ENCODE measurements at places on chromosomes 16 and 17.

DNA sequence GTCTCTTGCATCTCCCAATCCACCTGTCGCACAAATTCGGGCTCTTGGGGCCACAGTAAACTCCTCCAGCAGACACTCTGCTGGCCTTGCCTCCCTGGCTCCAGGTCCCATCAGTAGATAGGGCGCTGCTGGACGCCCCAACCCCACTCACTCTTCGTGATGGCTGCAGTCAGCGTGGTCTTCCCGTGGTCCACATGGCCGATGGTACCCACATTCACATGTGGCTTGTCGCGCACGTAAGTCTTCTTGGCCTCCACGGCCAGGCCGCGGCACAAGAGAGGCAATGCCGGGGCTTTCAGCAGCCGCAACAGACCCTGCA, 428 bp downstream of the TUFM start:
- DNase-seq: no peak

- no peak for DNase-seq
Observed at GRCh38 chr17:35167046-35167445, 19.4 kb downstream of the UNC45B start.

DNA sequence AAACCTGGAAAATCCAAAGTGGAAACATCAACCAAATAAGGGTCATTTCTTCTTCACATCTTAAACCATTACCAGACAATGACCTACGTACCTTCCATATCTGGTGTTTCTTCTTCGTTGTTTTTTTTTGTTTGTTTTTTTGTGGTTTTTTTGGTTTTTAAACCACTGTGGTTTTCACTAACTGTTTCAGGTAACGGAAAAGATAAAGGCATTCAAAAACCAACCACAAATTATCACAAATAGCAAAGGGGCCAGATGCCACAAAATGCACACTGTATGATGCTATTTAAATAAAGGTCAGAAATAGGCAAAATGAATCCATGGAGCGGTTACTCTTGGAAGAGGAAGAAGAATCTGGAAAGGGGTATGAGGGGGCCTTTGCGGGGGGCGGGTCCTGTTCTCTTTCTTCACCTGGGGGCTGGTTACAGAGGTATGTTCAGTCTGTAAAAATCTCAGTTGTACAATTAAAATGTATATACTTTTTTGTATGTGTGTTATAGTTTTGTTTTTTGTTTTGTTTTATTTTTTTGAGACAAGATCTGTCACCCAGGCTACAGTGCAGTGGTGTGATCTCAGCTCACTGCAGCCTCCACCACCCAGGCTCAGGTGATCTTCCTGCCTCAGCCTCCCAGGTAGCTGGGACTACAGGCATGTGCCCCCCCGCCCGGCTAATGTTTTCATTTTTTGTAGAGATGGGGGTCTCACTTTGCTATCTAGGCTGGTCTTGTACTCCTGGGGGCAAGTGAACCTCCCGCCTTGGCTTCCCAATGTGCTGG, 29.6 kb downstream of the LITAF start:
- no peak for DNase-seq

- no peak for DNase-seq
Observed at GRCh38 chr17:8753976-8754440, 4.3 kb downstream of the SPDYE4 start.

DNA sequence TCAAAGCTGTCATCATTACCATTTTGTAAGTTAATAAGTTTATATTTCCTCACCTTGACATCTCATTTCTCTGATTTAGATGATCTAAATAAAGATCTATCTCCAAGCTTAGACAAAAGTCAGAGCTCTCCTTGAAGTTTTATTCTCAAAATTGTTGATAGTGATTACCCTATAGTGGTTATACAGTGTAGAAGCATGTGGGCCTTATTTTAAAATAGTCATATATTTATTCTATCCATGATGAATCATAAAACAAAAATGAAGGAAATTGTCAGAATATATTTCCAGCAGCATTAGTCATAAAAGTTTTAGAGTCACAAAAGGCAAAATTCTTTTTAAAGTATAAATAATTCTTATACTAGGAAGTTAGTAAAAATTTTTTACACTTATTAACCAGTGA, 49.0 kb downstream of the RHOT1 start:
- DNase-seq: no peak

GRCh38 chr17:15456972-15457722, 10.3 kb downstream of the CDRT4 start:
- no peak for DNase-seq

GRCh38 chr16:27823421-27823820, 240.1 kb downstream of the GSG1L start:
- no peak for DNase-seq

DNA sequence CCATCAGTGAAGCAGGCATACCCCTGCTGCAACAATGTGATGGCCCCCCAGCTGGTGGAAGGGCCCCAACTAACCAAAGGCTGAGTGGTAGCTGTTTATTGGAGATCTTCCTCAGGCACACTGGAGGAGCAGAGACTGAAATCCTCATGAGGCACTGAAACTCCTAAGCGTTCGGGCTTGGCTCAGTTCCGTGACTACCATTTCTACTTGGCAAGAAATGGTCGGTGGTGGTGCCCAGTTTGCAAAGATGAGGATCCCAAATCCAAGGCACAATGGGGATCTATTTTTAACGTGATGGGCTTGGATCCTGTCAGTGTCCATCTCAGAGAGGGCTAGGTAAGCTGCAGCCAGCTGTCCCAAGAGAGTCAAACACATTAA, 82.8 kb downstream of the TNFRSF13B start:
- no peak for DNase-seq

- no peak for DNase-seq
Observed at GRCh38 chr16:12558641-12559040, 245.0 kb downstream of the CPPED1 start.

- no peak for DNase-seq
Observed at GRCh38 chr16:66207139-66207882, 159.2 kb upstream of the CDH5 start.

GRCh38 chr17:72648702-72649101, 443.8 kb downstream of the SLC39A11 start:
- DNase-seq: no peak

DNA sequence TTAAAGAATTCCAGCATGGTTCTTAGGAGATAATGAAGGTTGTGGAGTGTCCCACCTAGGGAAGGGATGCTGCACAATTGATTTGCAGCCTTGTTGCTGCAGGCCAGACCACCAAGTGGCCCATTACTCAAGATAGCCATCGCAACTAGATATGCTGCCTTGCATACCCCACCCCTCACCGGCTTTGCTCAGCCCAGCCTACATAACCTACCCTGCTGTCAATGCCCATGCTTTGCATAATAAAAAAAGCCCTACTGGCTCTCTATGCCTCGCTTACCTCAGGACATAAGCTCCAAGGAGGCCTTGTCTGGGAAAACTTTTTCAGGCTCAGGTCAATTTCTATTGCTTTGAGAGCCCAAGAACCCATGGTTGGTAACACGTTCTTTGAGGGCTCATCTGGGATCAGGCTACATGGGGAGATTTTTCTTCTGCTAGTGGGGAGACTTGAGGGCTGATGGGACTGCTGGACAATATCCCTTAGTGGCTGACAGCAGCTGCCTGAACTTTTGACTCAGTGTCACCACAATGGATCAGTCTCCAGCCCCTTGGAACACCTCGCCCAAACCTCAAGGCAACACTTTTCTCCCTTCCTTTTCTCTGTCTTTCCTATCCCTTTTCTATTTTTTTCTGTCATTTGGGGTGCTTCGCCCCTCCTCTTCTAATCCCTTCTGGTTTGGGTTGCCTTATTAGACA, 38.3 kb downstream of the SCPEP1 start:
- DNase-seq: no peak

GRCh38 chr16:61900482-61900881, 135.8 kb downstream of the CDH8 start:
- no peak for DNase-seq

DNA sequence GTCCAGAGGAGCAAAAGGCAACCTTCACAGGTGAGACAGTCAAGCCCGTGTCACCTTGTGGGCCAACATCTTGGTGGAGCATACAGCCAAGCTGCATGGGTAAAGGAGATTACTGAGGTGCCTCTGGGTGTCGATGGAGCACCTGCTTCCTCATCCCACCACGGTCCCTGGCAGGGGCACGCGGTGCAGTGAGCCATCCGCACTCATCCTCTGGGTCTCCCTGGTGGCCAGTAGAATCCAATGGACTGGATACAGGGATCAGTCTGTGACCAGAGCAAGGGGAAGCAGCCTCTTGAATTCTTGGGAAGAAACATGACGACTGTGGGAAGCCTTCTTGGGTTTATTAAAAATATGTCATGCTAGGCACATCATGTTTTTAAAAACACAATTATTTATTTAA, 4.8 kb upstream of the WSCD1 start:
- DNase-seq: no peak

DNA sequence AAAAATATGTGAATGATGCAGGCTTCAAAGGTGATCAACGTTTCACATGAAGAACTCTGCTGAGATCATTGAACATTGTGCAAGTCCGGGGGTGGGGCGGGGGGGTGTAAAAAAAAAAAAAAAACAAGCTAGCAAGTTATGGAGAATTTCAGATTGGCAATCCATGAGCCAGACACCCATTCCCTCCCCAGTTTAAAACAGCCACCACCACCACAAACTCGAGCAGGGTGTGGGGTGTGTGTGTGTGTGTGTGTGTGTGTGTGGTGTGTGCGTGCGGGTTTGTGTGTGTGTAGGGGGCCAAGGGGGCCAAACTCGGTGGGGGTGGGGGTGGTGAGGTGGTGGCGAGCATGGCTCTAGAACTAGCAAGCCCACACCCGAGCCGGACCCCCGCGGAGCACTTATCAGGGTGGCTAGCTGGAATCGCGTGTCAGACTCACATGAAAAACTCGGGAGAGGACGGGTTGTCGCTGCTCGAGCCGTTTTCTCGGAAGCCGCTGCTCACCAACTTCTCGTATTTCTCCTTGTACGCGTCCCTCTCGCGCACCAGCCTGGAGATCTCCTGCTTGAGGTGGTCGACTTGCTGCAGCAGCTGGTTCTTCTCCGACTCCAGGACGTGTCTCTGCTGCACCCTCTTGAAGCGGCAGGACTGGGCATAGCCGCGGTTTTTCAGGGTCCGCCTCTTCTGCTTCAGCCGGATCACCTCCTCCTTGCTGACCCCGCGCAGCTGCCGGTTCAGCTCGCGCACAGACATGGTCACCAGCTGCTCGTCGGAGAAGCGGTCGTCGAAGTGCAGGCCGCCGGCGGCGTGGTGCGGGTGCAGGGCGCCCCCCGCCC, 2.0 kb downstream of the MAF start:
- peak; percentile 85 for DNase-seq

DNA sequence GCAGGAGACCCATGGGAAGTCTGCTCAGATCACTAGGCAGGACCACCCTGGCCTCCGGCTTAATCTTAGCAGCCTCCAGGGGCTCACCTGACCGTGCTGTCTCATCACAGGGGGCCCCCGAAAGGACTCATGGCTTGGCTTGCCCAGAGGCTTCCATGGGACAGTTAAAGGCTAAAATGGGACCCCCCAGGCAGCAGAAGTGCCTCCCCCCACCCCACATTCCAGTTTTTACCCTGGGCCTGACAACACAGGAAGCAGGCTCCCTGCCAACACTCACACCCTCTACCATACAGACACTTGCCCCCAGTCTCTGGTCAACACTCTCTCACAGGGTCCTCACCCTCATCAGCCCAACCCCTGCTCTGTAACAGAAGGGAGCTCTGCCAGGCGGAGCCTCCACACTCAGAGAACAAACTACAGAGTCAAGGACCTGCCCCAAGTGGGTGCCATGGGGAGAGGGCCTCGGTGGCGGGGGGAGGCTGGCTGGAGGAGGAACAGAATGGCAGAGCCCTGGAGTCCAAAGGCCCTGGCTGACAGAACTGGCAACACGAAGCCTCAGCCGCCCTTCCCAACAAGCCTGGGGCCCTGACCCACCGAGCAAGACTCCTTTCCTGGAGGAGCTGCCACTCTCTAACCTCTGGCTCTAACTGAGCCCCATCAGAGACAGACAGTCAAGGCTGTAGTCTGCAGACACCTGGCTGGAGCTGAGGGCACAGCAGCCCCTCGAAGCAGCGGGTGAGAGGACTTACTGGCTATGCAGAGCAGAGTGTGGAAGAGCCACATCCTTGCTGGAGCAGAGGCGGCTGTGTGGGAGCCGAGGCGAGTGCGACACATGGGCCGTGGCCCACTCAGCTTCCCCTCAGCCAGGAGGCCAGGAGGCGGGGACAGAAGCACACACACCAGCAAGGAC, at the start of gene ITGAE:
Gene ITGAE (minus strand): TSS at position 827 of the 910 bp plus-strand sequence. CDS start 44 bp downstream, at position 783.
- DNase-seq: no peak

DNA sequence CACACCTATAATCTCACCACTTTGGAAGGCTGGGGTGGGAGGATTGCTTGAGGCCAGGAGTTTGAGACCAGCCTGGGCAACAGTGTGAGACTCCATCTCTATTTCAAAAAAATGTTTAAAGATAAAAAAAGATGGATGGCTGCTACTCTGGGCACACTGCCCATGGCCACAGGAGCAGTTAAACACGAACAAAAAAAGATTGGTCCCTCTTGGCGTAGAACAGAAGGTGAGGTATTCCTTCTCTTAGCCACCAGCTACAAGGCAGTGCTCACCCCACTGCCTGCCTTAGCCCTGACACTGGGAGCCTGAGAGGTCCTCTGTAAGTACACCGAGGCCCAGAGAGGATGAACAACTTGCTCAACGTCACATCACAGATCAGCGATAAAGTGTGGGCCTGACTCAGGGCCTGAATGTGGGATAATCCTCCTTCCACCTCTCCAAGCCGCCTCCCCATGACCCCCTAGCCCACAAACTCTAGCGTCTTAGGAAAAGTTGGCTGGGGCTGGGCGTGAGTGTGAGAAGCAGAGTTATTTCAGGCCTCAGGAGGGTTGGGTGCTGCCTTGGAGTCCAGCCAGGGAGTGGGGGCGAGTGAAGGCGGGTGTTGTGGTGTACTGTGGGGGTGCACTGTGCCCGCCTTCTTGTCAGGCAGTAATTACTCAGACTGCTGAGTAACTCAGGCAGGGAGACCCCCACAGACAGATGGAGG, 2.3 kb upstream of the DPH1 start:
- DNase-seq: no peak

- DNase-seq: no peak
Observed at GRCh38 chr17:55649957-55650597, 72.6 kb downstream of the TMEM100 start.

GRCh38 chr16:1632638-1632970, 20.4 kb downstream of the CRAMP1 start:
- DNase-seq: no peak

- no peak for DNase-seq
Observed at GRCh38 chr17:36511216-36511615, 23.5 kb downstream of the MYO19 start.

DNA sequence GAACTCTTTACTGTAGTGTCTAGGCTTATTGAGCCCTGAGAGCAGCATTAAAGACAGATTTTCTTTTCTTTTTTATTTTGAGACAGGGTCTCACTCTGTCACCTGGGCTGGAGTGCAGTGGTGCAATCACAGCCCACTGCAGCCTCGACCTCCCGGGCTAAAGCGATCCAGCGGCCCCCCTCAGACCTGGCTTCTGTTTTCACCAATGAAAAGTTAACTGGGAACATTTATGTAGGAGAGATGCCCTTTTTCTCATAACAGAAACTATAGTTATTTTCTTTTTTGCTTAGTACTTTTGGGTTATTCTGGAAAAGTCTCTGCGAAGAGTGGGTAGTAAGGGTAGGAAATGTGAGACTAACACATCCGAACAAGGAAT, 1.5 kb downstream of the MAP1LC3B start:
- no peak for DNase-seq
